Stimulated activated CD4-positive, alpha-beta T cell treated with anti-CD3 and anti-CD28 coated beads, Interleukin-2, amount 100 ng/mL, for 4 hours (primary cell): ENCODE measurements at places on chromosomes 5 and 9.

GRCh38 chr9:77427256-77427927 is 220.7 kb downstream of the GNA14 start:
- no peak for DNase-seq

- no peak for DNase-seq
Observed at GRCh38 chr5:24376616-24377015, 268.2 kb downstream of the CDH10 start.

GRCh38 chr9:105994970-105995369 is 300.6 kb downstream of the TMEM38B start:
- DNase-seq = no peak

DNA sequence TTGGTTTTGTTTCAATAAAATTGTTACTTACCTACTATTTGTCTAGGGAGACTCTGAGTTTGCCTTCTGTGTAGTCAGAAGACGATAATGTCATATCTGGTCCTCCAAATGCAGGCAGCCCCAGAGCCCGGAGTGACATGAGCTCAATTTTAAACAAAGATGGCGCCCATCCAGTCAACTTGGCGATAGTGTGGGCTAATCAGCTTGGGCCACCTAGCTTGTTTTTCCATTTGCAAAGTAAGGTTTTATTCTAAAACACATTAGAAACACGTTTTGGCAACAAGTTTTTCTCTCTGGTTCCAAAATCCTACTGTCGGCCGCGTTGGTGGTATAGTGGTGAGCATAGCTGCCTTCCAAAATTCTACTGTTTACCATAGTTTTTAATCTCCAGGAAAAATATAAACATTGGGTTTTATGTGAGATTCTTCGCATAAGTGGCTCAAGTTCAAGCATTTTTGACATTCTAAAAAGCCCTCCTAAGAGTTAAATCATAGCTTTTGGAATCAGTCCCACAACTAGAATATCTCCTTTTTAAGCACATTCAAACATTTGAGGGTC is 13.2 kb downstream of the TSC1 start:
- no peak for DNase-seq

DNA sequence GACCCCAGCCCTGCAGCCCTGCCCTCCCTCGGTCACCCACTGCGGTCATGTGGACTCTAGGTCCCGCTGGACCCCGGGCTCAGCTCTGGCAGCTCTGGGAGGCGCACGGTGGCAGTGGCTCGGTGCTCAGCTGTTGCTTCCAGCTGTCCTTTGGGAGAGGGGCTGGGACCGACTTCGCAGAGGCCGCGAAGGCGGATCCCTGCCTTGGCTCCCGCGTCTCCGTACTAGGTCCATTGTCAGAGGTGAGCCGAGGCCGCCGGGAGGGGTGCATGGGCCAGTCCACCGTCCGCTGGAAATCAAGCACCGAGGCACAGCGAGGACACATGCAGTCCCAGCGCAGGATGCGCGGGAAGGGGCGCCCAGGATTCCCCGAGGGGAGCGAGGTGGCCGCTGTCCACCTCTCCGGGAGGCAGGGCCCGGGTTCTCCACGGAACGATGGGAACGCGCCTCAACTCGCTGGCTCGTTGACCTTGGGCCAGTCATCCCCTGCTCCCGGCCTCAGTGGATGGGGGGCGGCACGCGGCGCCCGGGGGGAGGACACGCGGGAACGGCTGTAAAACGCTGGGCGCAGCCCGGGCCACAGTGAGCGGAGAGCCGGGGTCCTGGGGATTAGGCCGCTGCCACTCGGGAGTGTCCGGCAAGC is 732 bp downstream of the GBGT1 start:
- DNase-seq = no peak

DNA sequence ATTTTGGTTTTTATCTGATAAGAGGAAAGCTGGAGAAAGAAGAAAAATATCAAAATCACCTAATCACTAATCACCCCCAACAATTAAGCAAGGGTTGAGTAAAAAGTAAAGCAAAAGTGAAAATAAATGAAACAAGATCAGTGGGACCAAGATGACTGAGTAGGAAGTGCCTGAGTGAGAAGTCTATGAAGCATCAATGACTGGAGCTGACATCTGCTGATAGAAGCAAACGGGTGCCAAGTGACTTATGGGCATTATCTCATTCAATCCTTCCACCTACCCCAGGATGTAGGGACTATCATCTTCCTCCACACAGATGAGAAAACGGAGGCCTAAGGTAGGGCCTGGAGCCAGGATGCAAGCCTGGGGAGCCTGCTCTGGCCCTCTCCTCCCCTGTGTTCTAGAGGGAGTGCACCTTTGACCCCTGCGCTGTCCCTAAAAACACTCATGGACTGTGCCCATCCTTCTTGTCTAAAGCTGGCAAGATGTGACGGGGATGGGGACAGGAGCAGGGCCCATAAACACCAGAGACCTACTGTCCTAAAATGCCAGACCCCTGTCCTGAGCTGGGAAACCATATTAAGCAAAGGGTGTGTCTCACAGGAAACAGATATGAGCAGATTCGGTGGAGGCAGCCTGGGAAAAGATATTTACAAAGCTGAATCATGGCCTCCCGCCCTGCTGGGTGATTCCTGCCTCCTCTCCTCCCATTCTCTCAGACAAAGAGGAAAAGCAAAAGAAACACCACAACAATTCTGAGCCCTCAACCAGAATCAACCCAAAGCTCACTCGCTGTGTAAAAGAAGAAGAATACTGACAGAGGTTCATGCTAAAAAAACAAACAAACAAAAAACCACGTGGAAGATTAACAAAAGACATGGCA is 116.0 kb downstream of the AUH start:
- DNase-seq = no peak

DNA sequence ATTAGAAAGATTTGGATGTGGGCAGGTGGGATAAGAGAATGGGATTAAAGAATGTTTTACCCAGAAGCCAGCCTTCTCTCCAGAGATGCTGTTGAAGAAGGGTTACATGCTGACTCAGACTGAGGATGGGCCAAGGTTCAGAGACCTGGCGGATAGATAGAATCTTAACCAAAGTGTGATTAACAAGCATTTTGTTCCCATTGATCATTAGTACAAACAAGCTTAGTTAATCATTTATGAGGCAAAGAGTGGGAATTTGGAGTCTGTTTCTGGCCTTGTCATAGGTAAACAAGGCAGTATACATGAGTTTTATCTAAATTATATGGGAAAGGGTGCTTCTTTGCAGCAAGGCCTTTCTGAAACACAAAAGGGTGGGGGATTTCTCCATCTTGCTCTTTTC is 20.8 kb upstream of the DTWD2 start:
- no peak for DNase-seq
